Mucosa of gallbladder (tissue), 1 donor: ENCODE measurements at places on chromosomes 3 and 15.

GRCh38 chr3:194730365-194730764 lies 44.7 kb downstream of the FAM43A start:
- peak; percentile 55 for DNase-seq

- no peak for DNase-seq
Measured at GRCh38 chr3:79846148-79846933, 78.5 kb upstream of the ROBO1 start.

GRCh38 chr3:7282988-7283387 lies 422.1 kb downstream of the GRM7 start:
- no peak for DNase-seq

GRCh38 chr15:57728436-57728835 lies 21.9 kb downstream of the POLR2M start:
- DNase-seq, result no peak

DNA sequence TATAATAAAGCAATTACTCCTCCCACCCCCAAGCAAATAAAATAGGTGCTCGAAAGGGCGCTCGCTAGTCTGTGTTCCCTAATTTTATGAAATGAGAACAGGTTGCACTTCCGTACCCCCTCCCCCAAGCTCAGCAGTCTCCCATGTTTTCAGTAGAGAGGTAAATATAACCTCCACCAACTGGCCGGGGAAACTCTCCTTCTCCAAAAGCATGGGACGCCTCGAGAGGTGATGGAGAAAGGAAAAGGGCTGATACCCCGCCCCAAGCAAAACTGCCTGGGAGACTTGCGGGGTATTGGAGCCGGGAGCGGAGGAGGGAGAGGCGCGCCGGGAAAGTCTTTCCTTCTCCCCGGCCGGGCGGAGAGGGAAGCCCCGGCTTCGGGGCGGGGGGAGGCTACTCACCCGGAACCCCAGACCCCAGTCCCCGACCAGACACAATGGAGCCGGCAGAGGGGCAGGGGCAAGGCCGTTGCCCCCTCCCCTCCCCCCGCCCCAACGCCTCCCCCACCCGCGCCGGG lies 605 bp downstream of the DCUN1D1 start:
- no peak for DNase-seq

GRCh38 chr3:128459461-128459820 lies 7.2 kb downstream of the DNAJB8 start:
- no peak for DNase-seq

DNA sequence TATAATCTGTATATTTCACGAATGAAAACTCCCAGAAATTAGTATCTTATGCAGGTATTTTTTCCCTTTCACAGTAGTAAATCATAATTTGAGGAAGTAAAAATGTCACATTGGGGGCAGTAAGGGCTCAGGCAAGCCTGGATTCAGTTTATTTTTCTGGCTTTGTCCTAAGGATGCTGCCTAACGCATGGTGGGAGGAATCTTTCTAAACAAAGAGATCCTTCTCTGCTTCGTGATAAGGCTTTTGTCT lies 35.7 kb downstream of the DNASE1L3 start:
- DNase-seq, result no peak

DNA sequence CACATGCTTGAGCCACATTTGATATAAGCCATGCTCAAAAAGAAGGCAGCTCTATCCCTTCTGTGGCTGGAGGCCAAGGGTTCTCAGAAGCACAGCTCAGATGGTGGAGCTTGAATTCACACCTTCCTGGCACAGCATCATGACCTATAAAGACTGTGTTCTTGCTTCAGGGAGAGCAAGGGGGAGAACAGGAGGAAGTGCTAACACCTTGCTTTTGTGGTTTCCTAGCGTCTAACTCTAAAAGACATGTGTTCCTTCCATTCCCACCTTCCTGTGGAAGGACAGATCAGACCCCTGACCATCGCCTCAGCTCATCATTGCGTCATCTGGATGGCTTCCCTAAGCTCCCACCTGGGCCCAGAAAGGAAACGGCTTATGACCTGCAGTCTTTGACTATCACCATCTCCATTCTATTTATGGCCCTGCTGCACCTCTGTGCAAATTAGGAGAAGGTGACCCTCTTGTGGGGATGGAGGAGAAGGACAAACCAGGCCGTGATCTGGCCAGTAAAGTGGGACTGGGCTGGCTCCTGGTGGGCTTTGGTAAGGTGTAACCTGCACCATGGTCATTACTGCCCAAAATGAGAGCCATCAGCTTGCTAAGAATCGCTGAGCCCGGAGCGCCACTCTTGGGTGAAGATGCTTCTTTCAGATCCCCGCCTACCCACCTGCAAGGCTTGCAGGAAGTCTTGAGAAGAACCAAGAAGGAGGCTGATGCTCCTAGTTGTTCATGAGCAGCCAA lies 128.5 kb downstream of the SERPINI1 start:
- DNase-seq, result no peak

GRCh38 chr15:97502038-97502437 lies 458.5 kb upstream of the ARRDC4 start:
- DNase-seq, result no peak

GRCh38 chr3:159824333-159824732 lies 164.3 kb upstream of the IL12A start:
- DNase-seq, result peak; percentile 32

DNA sequence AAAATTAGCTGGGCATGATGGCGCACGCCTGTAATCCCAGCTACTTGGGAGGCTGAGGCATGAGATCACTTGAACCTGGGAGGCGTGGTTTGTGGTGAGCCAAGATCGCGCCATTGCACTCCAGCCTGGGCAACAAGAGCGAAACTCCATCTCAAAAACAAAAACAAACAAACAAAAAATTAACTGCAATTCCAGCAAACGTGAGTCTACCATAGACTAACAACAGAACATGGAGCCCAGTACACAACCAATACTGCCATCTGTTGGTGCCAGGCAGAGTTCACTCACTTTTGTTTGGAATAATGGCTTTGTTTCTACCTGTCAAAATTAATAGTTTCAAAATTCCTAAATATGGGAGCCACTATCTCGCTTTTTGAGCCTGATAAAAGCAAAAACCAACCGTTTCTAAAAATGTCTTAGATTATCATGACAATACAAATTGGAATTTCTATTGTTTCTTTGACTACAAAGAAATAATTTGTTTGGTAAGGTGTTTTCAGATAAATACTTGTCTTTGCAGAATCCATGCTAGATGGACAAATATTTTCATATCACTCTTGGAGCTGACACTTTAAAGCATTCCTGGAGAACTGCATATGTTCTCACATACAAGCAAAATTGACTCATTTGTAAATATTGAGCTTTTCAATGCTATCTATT lies 45.0 kb downstream of the GPR176 start:
- peak; percentile 31 for DNase-seq

GRCh38 chr15:85397926-85398325 lies 17.5 kb downstream of the AKAP13 start:
- DNase-seq, result no peak

GRCh38 chr3:29280404-29281093 lies at the start of gene RBMS3:
Gene RBMS3, plus strand, starts transcription at chr3:29281071.
- peak; percentile 88 for DNase-seq

DNA sequence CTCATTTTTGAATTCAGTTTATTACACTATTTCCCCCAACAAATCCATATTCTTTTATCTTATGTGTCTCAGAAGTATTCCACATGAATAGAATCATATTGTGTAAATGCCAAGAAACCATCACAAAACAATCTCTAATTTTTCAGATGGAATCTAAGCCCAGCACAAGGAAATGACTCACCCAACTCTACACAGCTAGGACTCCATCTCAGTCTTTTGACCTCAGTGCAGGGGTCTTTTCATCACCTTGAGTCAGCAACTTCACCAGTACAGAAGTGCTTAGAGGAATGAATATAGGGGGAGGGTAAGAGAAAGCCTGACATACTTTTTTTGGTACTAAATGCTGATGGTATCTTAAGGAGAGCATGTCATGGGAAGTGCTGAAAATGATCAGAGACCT lies 169.3 kb upstream of the LRRN1 start:
- no peak for DNase-seq

- no peak for DNase-seq
Measured at GRCh38 chr3:18420555-18420954, 4.6 kb downstream of the SATB1 start.

DNA sequence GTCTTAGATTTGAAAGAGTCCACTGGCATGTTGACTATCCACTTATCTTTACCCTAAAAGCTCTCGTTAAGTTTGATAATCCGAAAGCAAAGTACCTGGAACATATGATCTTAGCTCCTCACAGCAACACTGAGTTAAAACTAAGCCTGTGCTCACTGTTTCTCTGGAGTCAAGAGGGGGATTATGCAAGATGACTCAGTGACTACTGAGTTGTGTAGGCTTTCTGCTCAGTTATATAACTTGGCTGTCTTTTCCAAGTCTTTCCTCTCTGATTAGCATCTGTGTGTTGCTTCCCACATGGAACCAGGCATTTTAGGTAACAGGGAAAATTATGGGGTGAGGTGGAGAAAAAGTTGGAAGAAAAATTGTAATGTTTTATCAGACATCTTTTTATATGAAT lies 31.2 kb upstream of the MYO5C start:
- no peak for DNase-seq

DNA sequence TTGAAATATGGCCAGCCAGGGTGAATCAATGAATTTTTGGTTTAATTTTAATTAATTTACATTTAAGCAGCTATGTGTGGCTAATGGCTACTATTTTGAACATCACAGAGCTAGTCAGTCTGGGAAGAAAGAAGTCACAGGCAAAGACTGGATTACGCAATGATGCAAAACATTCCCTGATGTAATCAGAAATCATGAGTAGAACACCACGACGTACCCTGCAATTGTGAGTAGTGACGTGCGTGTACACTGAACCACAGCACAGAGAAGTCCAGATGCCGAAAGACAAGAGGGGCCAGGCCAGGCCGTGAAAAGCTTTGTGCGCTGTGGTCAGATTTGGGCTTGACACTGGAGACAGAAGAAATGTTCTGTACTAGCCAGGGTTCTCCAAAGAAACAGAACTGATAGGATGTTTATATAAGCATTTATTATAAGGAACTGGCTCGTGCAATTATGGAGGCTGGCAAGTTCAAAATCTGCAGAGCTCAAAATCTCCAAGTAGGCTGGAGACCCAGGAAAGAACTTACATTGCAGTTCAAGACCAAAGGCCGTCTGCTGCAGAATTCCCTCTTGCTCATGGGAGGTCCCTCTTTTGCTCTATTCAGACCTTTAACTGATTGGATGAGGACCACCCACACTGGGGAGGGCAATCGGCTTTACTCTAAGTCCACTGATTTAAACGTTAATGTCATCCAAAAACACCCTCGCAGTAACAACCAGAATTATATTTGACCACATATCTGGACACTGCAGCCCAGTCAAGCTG lies 44.6 kb downstream of the SH3BP5 start:
- DNase-seq, result peak; percentile 81

DNA sequence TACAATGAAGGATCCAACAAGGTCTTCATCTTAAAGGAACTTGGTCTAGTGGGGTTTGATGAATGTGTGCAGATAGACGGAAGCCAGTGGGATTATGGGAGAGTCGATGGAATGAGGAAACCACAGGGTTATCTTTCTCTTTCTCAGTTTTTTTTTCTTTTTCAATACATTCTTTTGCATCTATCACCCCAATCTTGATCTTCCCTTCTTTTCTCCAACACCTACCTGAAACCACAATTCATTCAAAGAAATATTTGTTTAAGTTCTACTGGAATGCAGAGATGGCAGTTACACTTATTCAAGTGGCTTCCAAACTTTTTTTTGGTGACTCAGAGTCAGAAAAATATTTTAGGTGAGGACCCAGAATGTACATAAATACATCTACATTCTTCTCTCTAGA lies 1.7 kb downstream of the TMEM212 start:
- DNase-seq, result no peak

DNA sequence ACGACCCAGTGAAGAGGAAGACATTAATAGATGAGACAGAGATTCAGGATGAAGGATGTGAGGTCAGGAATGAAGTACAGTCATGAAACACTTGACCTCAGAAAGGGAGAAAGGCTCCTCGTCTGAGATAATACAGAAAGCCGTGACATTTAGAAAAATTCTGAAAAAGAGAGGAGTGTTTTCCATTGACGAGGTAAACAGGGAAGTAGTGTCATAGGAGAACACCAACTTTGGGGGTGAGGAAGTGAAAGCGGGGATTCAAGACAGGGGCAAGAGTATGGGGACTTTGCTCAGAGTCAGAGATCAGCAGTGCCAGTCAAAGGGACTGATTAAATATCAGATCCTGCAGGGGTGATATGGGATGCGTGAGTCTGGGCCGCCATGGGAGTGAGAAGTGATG lies 160.9 kb downstream of the PLCL2 start:
- DNase-seq, result no peak

DNA sequence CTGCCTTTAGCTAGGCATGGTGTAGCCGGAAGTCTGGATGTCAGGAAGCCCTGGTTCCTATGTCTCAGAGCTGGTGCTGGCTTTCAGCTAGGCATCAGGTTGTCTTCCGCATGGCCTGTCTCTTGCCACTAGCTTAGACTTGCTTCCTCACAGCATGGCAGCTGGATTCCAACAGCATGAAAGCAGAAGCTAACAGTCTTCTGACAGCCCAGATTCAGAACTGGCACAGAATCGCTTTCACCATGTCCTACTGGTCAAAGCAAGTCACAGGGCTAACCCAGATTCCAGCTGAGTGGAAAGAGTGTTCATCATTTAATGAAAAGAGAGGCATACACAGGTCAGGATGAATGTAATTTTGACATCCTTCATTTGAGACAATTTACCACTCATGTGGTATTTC lies 1050.5 kb downstream of the ROBO2 start:
- DNase-seq, result no peak

DNA sequence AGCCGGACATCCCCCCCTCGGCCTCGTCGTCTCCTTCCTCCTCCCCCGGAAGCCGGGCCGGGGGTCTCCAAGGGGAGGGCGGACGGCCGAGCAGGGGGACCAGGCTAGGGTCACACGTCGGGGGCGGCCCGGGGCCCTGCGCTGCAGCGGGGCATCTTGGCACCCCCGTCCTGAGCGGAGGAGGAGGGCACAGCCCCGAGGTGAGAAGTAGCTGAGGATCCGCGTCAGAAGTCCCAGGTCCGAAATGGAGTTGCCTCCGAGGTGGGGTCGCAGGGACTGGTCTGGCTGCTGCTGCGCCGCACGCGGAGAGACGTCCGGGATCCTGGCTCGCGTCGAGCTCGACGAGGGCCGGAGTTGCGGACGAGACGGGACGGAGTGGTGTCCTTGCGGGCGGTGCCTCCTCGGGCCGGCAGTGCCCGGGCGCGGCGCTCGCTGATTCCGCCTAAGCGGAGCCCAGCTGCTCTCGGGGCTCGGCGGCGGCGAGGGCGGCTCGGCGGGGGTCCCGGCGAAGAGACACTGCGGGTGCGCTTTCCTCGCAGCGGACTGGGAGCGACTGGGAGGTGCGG lies at the start of gene ADCY5:
Gene ADCY5 (minus strand): TSS at position 555 of the 566 bp plus-strand sequence. CDS start 545 bp downstream, at position 10.
- no peak for DNase-seq

GRCh38 chr15:44264148-44264547 lies 24.4 kb upstream of the GOLM2 start:
- no peak for DNase-seq

GRCh38 chr3:112757197-112757596 lies 89.5 kb downstream of the CD200R1L start:
- DNase-seq, result no peak

DNA sequence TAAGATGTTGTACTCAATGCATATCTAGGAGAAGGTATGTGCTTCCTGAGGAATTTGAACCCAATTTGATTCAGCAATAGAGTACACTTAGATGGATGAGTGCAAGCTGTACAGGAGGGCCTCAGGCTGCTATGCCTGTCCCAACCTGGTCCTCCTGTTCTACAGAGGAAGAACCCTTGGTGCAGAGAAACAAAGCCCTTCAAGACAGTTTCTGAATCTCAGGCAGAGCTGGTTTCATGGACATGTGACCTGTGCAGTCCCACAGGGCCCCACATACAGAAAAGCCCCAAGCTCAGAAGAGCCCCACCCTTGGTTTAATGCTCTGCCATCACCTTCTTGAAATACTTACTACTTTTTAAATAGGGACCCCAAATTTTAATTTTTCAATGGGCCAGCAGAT lies 15.3 kb downstream of the FOXP1 start:
- no peak for DNase-seq

GRCh38 chr3:184691397-184692231 lies 20.2 kb downstream of the MAGEF1 start:
- DNase-seq, result no peak
